ENCODE measurements at places on chromosomes 6 and 20.

DNA sequence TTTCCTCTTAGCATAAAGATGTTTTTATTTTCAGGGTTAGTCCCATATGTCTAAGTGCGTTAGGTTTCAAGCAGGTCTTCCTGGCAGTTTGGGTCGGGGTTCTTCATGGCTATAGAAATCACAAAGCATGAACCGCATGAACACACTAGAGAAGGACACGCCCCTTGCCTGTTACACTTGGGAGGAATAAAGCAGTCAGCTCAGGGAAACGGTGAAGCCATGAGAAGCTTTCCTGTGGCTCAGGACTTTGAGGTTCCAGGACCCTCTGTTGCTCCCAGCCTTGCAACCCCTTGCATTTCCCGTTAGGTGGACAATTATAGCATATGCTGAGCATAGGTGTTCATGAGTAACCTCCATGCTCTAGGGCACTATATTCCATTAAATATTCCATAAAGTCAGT is 96.7 kb downstream of the SYCP2 start:
- no peak for DNase-seq

GRCh38 chr20:33777816-33778215 is 33.3 kb upstream of the CHMP4B start:
- no peak for DNase-seq

DNA sequence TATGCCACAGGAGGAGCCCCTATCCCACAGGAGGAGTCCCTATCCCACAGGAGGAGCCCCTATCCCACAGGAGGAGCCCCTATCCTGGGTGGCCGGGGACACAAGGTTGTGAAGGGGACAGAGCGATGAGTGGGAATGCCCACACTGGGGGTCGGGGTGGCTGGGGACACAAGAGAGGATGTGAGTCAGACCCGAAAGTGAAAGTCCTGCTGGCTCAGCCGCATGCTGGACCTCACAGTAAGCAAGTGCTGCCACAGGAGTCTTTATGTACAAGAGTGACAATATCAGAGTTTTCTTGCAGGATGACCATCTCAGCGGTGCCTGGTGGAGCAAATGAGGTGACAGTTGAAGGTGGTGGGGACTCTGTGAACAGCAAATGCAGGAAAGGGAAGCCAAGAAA is 93.7 kb downstream of the PSMB1 start:
- no peak for DNase-seq

DNA sequence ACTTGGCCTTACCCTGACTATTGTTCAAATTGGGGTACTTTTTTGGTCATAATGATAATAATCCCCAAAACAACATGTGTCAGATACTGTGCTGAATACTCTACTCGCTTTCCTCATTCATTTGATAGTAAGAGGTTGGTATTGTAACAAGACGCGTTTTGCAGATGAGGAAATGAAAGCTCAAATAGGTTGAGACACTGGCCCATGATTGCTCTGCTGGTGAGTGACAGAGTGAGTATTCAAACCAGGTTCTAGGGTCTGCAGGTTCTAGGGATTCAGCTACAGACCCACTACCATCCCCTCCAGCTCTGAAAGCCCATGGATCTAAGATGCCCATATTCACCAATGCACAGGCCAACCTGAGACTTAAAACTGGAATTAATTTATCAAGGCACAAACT is 1.3 kb upstream of the ENPP4 start:
- no peak for DNase-seq

All from ascending aorta (tissue), 2 donors.